Hematopoietic multipotent progenitor cell (in vitro differentiated cells): ENCODE measurements at places on chromosomes 2 and 18. TPM values are rescaled to one million over a fixed set of nuclear protein-coding genes. Genes with fewer than 3 reads are reported as not detected.

DNA sequence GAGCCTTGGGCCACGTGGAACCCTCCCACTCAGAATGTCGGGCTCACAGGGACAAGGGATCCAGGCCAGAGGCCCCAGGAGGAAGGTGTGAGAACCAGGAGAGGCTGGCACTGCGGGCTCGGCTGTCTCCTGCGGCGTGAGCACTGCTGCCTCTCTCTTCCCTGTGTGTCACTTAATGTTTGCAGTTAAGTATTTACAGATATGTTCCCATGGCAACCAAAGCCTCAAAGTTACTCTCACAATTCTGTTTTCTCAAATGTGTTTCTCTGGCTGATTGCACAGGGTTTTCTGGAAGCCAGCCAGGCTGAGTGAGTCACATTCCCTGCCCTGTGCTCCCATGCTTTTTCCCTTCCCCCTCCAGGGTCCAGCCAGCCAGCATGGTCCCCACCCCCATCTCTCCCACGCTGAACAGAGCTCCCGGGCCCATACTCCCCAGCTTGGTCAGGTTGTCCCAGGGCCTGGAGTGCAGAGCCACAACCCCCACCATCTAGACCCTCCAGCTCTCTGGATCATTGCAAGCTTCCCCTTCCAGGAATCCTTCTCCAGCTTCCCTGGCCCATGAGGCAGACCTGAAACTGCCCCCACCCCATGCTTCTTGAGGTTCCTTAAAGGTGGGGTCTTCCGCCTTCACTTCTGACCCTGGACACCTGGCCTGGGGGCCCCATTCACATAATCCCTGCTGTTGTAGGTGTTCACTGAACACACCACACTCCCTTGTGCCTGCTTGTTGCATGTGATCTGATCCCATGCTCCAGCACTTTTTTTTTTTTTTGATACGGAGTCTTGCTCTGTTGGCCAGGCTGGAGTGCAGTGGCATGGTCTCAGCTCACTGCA, 265.9 kb downstream of the CELF4 start:
- peak; percentile 86 for DNase-seq

DNA sequence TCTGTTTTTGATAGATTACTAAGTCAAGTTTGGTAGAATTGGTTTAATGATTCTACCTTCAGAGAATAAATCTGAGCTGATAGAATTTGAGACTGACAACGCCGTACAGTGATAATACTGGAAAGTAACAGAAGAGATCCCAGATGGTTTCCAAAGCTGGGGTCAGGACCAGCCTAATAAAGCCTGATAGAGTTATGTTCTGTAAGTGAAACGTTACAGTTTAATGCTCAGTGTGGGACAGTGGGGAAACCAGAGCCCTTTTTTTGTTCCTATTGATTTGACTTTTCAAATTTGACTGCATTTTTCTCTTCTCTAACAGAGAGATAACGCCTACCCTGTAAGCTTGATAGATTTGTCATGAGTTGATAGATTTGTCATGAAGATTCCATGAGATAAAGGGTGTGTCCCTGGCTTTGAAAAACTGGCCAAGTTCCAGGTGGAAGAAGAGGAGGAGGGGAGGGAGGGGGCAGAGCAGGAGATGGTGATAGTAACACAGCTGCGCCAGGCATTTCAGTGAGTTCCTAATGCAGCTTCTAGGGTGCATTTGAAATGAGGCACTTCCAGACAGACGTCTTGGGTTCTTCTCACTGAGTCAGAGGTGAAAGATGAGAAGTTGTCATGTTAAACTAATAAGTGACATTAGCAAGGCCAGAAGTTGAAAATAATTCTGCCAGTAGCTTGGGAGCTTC, 65.1 kb downstream of the CERS6 start:
- DNase-seq, result no peak

- DNase-seq, result peak; percentile 17
These were observed 1.7 kb upstream of the SMAD4 start for GRCh38 chr18:51028201-51028805.

DNA sequence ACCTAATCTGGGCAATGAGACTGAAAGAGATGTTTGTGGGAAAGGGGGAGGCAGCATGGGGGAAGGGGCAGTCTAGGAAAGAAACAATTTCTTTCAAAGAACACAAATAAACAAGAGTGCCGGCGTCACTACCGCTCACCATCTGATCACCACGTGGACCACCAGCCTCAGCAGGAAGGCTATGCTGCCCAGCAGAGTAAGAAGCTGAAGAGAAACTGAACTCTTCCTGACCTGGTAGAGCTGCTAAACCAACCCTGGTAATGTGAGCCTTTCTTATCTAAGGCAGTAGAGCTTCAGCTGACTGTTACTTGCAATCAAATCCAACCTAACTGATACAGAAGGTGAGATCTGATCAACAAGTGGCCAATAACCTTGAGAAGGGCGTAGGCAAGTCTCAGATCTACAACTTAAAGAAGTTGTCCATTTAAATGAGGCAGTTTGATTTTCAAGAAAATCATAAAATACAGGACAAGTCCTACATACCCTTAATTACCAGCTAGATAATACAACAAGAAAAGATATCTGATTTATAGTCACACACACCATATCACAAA, 44.2 kb upstream of the SPTBN1 start:
- DNase-seq, result no peak

GRCh38 chr2:149329068-149329467, 1.3 kb upstream of the LYPD6 start:
- DNase-seq, result peak; percentile 14

GRCh38 chr2:22729466-22729865, 655.5 kb upstream of the KLHL29 start:
- DNase-seq, result no peak

GRCh38 chr2:105881286-105882136, 136.8 kb downstream of the NCK2 start:
- no peak for DNase-seq

DNA sequence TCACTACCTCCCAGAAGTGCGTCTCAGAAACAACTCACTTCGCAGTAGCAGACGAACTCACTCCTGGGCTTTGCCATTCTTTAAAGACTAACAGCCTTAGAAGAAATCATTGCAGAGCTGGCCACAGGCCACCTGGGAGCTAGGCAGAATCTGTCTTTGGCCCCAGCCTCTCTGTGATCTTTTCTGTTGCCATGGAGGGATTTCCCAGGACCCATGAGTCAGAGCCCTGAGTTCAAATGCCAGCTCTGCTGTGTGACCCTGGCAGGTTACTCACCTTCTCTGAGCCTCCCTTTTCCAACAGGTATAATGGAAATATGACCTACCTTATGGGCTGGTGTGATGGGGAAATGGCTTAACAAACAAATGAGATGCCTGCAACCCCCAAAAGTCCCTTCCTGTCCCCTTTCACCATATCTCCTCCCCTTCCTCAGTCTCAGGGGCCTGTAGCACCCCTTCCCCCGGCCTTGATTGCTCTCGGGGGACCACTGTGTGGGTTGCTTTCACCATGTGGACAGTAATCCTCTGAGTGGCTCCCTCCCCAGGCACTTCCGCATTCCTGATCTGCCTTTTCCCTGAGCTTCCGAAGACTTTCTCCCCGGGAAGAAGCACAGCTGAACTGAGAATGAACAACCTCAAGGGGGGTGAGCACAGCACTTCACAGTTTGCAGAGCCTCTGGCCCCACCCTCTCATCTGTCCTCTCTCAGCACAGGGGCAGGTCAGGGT, 34.0 kb upstream of the SLC66A3 start:
- no peak for DNase-seq

DNA sequence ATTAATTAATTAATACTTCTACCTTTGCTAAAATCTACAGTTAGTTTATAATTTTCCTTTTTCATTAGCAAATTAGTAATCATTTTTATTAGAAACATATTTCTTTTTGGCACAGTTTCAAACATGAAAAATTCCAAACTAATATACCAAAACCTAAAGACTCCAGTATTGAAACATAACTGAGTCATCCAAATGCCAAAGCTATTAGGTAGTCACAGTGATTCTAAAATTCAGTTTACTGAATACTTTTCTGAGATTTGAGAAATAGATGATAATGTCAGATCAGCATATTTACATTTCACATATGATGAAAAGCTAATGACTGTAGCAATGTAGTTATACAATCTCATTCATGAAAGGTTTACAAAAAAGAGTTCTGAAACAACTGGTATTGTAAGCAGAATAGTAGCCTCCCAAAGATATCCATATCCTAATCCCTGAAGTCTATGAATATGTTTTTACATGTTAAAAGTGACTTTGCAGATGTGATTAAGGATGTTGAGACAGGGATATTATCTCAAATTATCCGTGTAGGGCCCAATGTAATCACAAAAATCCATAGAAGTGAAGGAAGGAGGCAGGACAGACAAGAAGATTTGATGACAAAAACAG, 680.2 kb upstream of the CHAC2 start:
- no peak for DNase-seq

DNA sequence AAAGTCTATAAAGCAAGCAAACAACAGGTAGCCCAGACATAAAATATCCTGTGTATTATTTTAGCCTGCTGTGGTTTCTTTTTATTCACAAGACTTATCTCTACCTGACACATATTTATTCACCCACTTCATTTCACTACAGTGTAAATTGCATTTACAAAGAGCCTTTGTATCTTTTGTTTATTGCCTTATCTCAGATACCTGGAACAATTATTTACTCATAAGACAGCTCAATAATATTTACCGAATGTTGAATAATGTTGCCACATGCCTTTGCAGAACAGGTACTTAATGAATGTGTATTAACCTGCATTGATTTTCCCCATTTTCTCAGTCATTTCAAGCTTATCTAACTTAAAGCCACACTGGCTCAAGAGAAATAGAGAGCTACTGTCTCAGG, 603.6 kb downstream of the FBXO15 start:
- no peak for DNase-seq

DNA sequence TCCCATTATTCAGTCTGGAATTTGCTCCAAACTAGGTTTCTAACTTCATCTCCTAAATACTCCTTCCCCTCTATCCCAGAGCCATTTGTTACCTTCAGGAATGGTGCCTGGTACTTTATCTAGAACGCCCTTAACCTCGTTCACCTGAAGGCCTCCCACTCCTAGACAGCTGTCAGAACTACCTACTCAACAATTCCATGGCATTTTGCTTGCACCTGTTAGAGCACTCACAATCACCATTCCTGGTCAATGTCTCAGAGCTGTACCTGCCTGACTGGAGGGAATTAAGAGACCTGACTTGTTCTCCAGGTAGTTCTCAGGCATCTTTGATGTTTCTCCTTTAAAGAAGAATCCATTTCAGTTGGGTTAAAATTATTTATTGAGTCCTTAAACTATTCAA, 88.9 kb downstream of the GAREM1 start:
- no peak for DNase-seq

GRCh38 chr2:6793913-6794312, 71.8 kb downstream of the CMPK2 start:
- DNase-seq, result no peak

GRCh38 chr2:198098918-198099317, 294.5 kb downstream of the PLCL1 start:
- DNase-seq, result no peak

GRCh38 chr2:53210538-53210937, 557.1 kb upstream of the CHAC2 start:
- no peak for DNase-seq

- DNase-seq, result no peak
These were observed 159.2 kb downstream of the RAPGEF4 start for GRCh38 chr2:172894689-172895387.

GRCh38 chr18:37320317-37320716, 245.3 kb downstream of the CELF4 start:
- DNase-seq, result no peak

The SMYD1 gene
- total RNA-seq, result not detected

The SERPINB5 gene
- not detected for total RNA-seq

The RALB gene
- total RNA-seq, result 32.6 TPM

The CRYBA2 gene
- not detected for total RNA-seq

The TUBA3D gene
- under 0.01 TPM for total RNA-seq

The GALNT14 gene
- 12.9 TPM for total RNA-seq

The CHAC2 gene
- 1.1 TPM for total RNA-seq

The CPO gene
- not detected for total RNA-seq

The EVX2 gene
- not detected for total RNA-seq
